ENCODE measurements at places on chromosomes 7 and 10.

DNA sequence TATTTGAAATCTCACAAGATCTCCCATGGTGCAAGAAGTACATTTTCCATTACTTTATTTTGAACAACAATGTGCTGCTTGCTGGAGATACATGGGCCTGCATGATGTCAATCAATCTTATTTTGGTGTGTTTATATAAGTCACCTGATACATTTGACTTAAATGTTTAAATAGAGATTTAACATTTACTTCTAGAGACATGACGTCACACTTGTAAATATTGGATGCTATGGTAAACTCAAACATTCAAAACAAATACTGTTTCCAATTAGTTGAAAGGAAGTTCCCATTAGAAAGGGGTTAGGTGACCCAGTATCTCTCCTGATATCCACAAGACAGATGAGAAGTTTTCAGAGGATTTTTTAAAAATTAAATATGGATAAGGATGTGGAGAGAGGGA, 214.5 kb downstream of the NSUN6 start:
- DNase-seq, result no peak

DNA sequence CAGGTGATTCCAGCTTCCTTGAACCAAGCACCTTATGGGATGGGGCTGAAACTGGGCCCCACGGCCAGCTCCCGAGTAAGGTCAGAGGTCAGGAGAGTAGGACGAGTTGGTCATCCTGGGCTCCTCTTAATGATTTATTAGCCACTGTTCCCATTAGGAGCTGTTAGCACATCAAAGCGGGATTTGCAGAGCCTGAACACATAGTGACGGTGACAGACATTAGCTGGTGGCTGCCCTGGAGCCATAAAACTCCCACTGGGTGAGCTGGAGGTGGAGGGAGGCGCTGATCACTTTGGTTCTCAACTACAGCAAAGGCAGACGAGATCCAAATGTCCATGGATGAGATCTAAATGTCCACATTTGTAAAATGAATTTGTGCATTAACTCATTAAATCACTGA, 48.1 kb downstream of the COL13A1 start:
- no peak for DNase-seq

- DNase-seq, result no peak
Observed at GRCh38 chr10:69948261-69948660, 104.4 kb upstream of the MACROH2A2 start.

DNA sequence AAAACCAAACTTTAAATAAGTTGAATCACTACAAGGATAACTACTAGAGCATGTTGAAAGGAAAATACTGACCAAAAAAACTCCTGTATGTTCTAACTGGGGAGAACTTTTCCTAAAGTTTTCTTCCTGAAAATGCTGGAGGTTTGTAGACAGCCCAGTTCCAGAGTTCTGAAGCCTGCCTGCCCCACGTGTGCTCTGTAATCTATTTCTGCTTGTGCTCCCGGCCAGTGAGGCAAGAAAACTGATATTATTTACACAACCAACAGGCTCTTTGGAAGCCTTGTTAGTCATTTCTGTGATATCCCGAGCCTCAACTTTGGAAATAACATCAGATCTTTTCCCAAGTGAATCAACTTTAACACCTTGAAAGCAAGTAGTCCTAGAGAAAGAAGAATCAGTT, 46.7 kb downstream of the ZFAND4 start:
- DNase-seq, result no peak

Data from WERI-Rb-1 (cell line).